Tongue (tissue), 3 donors: ENCODE measurements at places on chromosomes 6 and 20. TPM values are rescaled to one million over a fixed set of nuclear protein-coding genes. Genes with fewer than 3 reads are reported as not detected.

DNA sequence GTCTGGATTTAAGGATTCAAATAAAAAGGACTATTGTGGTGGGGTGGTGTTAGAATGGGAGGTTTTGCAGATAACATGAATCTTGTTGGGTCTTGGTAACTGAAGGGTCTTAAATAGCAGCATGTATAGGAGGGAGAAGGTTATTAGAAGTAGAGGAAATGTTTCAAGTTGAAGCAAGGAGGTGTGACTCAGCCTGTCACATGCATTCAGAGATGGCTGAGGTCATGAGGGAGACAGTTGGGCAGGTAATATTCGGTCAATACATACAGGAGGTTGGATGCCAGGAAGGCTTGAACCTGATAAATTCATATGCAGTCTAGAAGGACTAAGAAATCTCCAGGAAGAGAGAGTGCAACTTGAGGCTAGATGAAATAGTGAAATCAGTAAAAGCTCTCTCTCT is 6.1 kb downstream of the KLHL31 start:
- no peak for DNase-seq

Gene TREML2
- 0.10 TPM for total RNA-seq

GRCh38 chr6:167093922-167094432 is 28.9 kb upstream of the CCR6 start:
- DNase-seq, result no peak

DNA sequence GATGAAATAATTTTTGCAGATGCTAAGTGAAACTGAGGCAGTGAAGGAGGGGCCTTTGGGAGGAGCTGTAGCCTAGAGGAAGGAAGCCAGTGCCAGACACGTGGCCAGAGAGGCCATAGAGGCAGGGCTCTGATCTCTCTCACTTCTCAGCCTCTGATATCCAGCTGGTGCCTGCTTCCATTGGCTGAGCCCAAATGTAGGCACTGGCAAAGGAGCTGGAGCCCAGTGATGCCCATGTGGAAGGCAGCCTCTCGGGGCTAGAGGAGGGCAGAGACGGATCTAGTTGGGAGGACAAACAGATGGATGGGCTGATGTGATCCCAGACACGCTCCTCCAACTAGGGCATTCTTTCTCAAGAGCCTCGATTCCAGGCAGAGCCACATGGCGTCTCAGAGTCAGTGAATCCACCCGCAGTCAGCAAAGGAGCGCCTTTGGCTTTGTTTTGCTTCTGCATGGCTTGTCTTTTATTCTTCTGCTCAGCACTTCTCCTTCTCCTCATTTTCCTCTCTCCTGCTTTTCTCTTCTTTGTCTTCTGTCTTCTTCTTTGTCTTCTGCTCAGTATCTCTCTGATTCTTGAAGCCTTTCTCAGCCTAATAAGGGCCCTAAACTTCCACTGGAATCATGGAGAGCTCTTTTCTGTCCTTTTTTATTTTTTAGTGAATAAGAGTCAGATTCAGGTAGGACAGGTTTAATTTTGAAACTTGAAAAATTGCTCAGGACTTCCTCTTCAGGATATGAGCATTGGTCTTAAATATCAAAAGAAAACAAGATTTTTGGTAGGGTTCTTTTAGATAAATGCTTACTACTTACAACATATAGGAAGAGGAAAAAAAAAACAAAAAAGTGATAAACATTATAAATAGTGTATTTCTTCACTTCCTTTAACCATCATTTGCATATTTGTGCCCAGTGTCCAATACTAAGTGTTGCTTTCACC is 41.8 kb downstream of the CYP24A1 start:
- no peak for DNase-seq

DNA sequence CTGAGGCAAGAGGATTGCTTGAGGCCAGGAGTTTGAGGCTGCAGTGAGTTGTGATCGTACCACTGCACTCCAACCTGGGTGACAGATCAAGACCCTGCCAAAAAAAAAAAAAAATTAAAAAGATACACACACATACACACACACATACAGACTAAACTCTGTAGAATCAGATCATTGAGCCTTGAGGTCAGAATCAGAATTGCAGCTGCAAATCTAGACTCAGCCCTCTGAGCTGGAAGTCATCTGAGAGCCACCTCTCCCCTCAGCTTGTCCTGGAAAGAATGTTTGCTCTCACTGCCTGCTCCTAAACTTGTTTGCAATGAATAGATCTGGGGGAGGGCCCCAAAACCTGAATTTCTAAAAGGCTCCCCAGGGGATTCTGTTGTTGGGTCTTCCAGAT is 41.4 kb upstream of the ANGPT4 start:
- no peak for DNase-seq
